Stimulated activated CD4-positive, alpha-beta T cell treated with anti-CD3 and anti-CD28 coated beads, TNF-alpha, amount 100 ng/mL, for 4 hours (primary cell): ENCODE measurements at places on chromosomes 4 and X.

- no peak for DNase-seq
Observed at GRCh38 chr4:150580306-150580705, 1.6 kb upstream of the MAB21L2 start.

DNA sequence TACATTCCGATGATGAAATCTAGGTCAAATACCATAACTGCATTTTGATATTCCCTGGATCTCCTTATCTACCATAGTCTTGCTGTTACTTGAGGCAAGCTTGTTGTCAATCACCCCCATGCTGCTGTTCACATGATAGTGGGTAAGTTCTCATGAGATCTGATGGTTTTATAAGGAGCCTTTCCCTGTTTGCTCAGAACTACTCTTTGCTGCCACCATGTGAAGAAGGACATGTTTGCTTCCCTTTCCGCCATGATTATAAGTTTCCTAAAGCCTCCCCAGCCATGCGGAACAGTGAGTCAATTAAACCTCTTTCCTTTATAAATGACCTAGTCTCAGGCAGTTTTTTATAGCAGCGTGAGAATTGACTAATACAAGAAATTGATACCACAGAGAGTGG lies 432.0 kb downstream of the GLUD2 start:
- no peak for DNase-seq

DNA sequence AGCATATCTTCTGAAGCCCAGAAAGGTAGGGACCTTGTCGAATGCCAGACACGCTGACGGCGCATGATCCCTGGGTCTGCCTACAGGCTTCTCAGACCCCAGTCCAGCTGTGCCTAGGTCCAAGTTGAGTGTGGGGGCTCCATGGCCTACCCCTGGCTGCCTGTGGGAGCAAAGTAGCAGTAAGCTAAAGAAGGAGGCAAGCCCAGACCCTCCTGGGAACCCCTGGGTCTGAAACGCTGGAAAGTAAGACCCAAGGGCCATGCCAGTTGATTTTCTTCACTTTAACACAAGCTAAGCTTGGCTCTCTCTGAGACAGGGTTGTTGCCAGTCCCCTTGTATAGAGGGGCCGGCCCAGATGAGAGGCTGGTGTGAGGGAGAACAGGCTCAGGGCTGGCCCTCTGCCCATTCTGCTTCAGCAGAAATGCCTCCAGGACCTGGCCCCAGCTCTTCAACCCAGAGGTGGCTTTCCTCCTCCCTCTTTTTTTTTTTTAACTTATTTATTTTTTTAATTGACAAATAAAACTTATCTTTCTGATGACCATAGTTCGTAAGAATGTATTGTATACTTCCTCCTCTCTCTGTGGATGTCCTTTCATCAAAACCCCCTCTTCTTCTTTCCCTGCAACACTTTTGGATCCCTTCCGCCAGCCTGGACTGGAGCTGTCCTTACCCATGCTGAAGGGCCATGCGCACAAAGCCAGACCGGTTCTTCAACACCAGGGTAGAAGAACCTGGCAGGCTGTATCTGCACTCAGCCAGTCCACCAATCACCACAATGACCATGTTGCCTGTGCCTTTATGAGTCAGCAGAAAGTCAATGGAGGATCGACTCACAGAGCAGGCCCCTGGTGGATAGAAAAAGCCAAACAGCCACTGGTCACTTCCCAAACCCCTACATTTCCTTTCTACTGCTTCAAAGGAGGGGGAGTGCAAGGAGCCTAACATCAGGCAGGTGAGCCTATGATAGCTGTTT lies 7.1 kb downstream of the AWAT2 start:
- no peak for DNase-seq

- DNase-seq: no peak
Observed at GRCh38 chrX:9866633-9867032, 80.4 kb downstream of the SHROOM2 start.

DNA sequence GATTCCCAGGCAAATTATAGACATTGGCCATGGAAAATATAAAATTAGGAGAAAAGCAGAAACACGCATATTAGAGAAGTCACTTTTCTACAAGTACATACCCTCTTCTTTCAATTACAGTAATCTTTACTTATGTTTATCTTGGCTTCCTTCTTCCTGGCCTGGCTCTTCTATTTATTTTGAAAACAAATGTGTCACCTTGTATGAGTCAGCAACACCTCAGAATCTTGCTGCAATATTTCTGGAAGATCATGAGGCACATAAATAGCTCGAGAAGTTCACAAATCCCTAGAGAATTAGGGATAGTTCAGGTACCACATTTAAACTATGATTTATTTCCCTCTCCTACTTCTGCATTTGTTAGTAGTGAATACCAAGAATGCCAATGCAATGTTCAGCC lies 124.6 kb downstream of the ANOS1 start:
- no peak for DNase-seq

DNA sequence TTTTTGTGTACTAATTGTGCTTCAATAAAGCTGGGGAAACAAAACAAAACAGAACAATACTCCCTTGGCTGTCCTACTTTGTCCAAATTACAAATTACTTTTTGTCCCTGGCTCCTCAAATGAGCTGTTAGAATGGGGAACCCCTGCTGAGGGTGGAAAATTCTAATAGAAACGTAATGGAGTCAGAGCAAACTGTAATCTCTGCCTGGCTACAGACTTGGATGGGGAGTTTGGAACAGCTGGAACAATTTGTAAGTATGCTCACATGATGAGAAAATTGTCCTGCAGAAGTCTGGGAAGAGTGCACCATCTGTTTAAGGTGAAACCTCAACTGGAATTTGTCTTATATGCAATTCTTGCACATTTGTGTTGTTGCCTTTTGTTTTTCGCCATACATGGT lies 364.4 kb upstream of the CLNK start:
- DNase-seq: no peak

GRCh38 chrX:130079824-130080406 lies 30.4 kb downstream of the ELF4 start:
- peak; percentile 41 for DNase-seq
